ENCODE measurements at places on chromosomes 2 and 18. TPM values are rescaled to one million over a fixed set of nuclear protein-coding genes. Genes with fewer than 3 reads are reported as not detected.

DNA sequence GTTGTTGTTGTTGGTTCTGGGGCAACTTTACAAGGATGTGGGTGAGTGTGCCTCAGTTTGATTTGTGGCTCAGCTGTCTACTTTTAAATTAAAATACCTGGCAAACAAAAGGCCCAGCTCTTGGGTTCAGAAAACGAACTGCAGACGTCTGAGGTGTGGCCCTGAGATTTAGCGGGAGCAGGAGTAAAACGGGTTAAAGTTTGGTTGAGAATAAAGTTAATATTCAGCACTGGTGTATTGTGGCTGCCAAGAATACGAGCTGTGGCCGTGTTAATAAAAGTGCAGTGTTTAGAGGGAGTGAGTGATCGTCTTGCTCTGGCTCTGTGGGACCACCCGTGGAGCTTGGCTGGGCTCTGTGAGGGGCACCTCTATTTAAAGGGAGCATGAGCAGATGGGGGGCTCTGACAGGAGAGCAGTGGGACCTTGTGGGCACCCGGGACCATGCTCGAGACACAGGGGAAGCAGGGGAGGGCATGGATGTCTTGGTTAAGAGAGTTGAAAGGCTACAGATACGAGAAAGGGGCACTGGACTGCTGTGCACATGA lies 80.3 kb downstream of the VAPA start:
- DNase-seq: no peak

DNA sequence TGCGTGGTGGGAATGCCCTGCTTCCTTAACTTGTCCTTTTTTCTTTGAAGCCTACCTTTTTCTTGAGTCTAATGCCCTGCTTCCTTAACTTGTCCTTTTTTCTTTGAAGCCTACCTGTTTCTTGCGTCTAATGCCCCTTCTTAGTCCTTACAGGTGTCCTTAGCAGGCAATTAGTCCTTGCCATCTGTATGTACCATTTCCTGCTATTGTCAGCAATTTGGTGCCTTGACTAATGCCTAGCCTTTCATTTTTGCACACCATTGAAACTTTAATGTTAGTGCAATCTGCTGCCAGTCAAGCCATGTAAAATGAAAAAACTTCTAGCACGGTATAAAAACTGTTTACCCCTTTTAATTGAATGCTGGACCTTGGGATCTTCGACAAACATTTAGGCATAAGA lies 4.3 kb downstream of the KDM3A start:
- DNase-seq: peak; percentile 5

DNA sequence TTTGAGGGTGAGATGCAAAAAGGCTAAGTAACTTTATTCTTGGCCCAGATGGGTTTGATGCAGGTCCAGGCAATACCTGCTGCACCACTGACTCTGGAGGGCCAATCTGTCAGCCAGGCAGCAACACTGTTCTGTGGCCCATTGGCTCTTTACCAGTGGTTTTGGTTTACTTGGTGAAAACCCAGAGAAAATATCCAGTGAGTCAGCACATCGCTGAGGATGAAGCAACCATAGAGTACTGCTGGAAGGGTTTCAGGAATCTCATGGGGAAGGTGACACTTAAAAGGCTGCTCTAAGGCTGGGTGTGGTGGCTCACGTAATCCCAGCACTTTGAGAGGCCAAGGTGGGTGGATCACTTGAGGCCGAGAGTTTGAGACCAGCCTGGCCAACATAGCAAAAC lies 192.5 kb upstream of the FAM98A start:
- DNase-seq: no peak

GRCh38 chr2:127660291-127660578 lies 14.3 kb downstream of the GPR17 start:
- no peak for DNase-seq

DNA sequence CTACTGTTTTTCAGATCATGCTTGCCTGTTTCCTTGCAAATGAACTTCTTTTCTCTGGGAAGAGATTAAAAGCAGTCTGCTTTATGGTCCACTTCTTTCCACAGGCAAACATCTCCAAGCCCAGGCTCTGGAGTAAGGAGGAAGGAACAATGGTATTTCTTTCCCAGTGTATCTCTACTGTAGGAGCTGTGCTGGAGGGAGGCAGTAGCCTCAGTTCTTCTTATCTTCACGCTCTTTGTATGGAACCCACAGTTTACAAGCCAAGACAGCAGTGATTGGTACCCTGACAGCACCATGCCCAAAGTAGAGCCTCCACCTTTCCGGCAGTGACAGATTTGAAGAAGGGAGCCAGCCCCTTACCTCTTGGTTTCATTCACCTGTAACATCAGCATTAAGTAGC lies 35.2 kb downstream of the SPOPL start:
- no peak for DNase-seq

DNA sequence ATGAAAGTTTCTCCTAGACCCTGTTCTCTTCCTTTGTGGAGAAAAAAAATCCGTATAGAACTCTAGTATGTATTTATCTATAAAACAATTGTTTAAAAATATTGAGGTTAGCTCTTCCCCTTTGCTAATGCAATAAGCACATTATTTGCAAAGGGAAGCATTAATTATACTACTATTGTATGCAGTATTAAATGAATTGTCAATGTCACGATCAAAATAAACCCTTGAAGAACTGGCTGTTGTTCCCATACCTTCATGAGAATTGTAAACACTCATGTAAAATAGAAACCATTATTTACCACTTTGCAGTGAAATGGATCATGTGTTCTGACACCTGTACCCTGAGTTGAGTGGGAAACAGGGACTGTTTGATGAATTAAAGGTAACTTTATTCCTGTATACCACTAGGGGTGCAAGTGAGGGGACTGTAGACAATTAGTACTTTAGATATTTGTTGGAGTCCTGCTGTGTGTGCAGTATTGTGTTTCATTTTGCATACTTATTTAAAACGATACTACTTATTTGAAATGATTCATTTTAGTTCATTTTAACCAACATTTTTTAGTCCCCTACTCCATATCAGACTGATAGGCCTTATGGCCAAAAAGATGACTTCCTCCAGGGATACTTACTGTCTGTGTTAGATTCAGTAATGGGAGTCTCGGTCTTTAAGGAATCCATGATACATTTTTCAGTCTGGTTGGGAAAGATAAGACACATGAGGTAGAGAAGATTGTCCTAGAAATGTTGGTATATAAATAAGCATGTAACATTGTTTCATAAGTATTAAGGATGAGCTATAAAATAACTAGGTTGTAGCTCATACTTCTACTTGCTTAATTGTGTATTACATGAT lies 7.9 kb downstream of the PKP4 start:
- DNase-seq: peak; percentile 26

The DCDC2C gene
- polyA plus RNA-seq: not detected

The LTBP1 gene
- 14.3 TPM for polyA plus RNA-seq

The CPS1 gene
- polyA plus RNA-seq: 0.56 TPM

DNA sequence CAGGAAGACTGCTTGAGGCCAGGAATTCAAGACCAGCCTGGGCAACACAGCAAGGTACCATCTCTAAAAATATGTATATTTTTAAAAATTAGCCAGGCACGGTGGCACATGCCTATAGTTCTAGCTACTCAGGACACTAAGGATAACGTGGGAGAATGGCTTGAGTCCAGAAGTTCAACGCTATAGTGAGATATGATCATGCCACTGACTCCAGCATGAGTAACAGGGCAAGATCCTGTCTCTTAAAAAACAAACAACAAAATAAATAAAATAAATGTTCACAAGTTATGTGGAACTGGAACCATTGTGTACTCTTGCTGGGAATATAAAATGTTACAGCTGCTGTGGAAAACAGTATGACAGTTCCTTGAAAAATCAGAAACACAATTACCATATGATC lies 47.2 kb downstream of the USP34 start:
- DNase-seq: no peak

GRCh38 chr2:223165423-223166214 lies 113.6 kb downstream of the KCNE4 start:
- DNase-seq: no peak

The CRACDL gene
- 5.5 TPM for polyA plus RNA-seq

DNA sequence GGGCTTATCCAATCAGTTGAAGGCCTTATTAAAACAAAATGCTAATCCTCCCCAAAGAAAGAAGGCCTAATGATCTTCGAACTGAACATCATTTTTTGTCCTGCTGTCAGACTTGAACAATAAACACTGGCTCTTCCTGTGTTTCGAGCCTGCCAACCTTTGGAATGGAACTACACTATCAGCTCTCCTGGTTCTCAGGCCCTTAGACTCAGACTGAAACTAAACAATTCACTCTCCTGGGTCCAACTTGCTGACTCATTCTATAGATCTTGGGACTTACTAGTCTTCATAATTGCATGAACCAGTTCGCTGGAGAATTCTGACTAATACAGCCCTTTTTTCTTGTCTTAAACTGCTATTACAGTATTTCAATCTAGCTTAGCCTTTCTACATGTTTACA lies 235.2 kb downstream of the LNPK start:
- DNase-seq: no peak

GRCh38 chr2:71619230-71619741 lies 165.9 kb downstream of the DYSF start:
- DNase-seq: peak; percentile 15

The SLC9A2 gene
- 5.4 TPM for polyA plus RNA-seq

- DNase-seq: peak; percentile 6
Observed at GRCh38 chr18:2050702-2051201, 520.6 kb downstream of the METTL4 start.

DNA sequence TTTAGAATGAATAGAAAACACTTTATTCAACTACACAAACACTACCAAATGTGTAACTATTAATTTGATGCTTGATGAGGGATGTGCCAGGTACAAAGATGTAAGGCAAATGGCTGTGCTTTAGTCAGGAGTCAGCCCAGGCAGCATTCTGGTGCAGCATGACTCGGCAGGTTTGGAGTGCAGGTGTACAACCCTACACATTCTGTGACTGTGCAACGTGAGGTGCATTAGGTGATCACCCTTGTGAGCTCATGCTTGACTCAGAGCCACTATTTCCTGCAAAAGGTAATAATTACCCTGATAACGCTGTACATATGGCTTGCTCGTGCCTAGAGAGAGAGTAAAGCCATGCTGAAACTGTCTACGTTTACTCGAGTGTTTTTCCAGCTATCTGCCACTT lies 288.7 kb upstream of the DSEL start:
- DNase-seq: no peak

The HDHD2 gene
- 22.4 TPM for polyA plus RNA-seq

- no peak for DNase-seq
Observed at GRCh38 chr2:127759931-127760330, 51.0 kb downstream of the WDR33 start.

The BCL2 gene
- 1.5 TPM for polyA plus RNA-seq
